ENCODE measurements at places on chromosomes 2 and 18. TPM values are rescaled to one million over a fixed set of nuclear protein-coding genes. Genes with fewer than 3 reads are reported as not detected.
A peak's percentile ranks its signal among the peaks of the same experiment; 100 is the strongest.

RUFY4 gene
- not detected for total RNA-seq

PFN4 gene
- total RNA-seq: not detected

ZNF804A gene
- total RNA-seq: 1.0 TPM

DNA sequence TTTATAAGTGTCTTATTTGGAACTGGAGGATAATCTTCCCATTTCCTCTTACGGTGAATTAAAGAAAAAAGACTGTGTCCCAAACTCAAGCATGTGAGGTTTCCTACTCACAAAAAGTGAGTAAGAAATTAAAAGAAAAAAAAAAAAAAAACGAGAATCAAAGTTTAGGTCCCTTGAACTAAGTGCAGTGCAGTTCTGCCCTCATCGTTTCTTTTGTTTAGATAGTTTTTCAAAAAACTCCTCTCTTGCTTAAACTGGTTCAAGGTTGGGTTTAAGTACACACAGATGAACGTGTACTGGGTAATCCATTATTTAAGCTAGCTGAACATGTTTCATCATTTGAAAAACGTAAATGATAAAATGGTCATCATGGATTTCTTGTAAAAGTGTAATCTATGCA lies 235.9 kb upstream of the KCNJ3 start:
- no peak for DNase-seq

DNA sequence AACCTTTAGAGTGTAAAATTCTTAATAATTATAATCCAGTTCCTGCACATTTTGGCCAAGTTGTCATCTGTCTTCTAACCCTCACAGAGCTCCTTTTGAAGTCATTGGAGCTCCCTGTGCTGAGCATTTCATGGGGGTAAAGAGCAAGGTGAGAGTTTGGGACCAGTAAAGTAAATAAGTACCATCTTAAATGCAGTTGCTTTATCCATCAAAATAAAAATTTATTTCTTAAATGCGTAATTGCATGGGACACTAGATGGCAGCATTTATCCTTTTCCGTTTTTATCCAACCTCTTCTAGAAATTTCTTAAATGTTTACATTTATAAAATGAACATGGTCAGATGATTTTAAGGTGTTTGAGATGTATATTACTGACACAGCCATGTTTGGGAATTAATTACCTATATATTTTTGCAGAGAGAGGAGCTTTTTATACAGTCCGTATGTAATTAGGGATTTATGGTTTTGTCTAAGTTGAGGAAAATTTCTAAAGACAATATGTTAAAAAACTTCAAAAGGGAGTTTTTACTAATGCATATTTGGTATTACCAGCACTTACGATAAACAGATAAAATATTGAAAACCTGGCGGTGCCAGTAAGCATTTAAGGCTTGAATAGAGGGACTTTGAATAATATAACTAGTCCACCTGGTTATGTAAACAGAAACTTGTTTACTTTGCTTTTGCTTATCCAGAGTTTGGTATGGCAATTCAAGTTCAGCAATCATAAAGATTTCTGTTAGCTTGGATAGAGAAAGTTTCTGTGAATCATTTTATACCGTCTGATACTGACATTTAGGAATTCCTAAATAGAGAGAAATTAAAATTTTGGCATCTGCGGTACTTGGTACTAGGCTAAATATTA lies 54.5 kb downstream of the ACSL3 start:
- DNase-seq: no peak

- DNase-seq: peak; percentile 79
Observed at GRCh38 chr2:19120941-19121750, 237.3 kb downstream of the OSR1 start.

- peak; percentile 44 for DNase-seq
Observed at GRCh38 chr2:240391111-240392051, 44.1 kb upstream of the GPC1 start.

GRCh38 chr2:32683520-32684086 lies 55.8 kb downstream of the TTC27 start:
- DNase-seq: no peak
